Memory B cell (primary cell): ENCODE measurements at places on chromosomes 11 and 22.

GRCh38 chr11:1751999-1752906 is 1.9 kb upstream of the IFITM10 start:
- DNase-seq = no peak

GRCh38 chr22:28658448-28658847 is 21.2 kb downstream of the TTC28 start:
- DNase-seq = no peak

DNA sequence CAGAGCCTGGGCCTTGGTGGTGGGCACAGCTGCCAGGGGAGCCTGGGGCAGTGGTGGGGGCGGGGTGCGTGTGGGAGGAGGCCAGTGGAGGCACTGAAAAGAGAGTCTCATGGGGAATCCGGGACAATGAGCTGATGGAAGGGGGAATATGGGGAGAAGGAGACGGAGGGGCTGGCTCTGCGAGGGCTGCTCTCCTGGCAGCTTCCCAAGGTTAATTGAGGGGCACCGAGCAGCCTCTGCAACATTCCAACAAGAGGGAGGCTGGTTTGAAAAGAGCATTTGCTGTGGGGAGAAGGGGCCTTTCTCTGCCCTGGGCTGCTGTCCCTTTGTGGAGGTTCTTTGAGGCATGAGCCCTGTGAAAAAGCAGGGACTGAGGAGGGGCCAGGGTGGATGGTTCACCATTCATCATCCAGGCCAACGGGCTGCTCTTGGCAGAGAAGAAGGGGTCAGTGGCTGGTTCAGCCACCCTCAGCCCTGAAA is 9.4 kb upstream of the IGSF9B start:
- DNase-seq = no peak

DNA sequence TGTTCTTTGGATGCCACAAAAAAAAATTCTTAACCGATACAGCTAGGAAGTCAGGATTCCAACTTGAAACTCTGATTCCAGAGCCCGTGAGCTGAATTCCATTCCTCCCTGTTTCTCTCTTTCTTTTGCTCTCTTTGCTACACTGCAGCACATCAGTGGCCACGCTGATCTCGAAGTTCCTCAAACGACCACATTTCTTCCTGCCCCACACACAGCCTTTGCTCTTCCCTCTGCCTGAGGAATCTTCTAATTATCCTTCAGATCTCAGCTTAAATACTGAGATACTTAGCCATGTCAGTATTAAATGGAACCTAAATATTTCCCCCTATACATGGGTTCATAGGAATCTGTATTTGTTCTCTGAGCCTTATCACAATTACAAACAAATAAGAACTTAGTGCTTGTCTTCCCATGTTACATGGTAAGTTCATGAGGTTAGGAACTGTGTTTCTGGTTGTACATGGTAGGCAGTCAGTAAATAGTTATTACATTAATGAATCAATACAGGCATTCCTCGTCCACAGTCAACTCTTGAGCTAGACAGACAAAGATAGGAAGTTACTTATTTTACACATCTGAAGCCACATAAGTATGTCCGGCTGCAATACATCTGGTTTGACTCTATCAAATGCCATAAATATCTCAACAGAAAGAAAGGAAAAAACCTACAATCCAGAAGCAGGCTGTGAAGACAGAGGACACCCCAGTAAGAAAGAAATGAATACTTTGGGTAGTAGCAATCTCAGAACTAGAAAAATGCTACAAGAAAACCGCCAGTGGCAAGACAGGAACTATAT is 86.6 kb downstream of the MAML2 start:
- no peak for DNase-seq

GRCh38 chr11:116101902-116102301 is 597.7 kb upstream of the CADM1 start:
- no peak for DNase-seq

- DNase-seq = no peak
These were observed 615.5 kb downstream of the NTM start for GRCh38 chr11:131985846-131986301.

DNA sequence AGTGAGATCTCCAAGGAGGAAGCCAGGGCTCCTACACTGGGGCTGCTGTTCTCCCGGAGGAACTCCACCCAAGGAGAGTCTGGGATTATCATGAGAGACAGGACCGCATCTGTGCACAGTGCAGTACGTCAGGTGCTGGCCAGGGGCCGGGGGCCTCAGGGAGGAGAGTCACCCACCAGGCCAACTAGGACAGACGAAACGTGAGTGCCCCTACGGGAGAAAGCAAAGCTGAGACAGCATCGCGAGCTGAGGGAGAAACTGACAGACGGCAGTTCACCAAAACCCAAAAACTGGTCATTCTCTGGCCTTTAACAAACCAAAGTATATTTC is 273.4 kb downstream of the BRD1 start:
- DNase-seq = no peak

- no peak for DNase-seq
These were observed 2.9 kb upstream of the MRPL48 start for GRCh38 chr11:73784734-73785133.

DNA sequence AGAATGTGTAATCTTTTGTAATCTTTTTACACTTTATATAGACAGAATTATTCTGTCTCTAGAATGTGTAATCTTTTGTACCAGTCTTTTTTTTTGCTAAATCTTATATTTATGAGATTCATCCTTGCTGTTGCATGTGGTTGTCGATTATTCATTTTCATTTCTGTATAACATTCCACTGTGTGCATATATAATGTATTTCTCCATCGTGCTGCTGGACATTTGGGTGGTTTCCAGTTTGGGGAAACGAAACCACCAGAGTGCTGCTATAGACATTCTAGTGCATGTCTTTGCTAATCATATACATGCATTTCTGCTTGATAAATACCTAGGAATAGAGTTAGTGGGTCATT is 146.5 kb downstream of the GRIK4 start:
- DNase-seq = no peak

DNA sequence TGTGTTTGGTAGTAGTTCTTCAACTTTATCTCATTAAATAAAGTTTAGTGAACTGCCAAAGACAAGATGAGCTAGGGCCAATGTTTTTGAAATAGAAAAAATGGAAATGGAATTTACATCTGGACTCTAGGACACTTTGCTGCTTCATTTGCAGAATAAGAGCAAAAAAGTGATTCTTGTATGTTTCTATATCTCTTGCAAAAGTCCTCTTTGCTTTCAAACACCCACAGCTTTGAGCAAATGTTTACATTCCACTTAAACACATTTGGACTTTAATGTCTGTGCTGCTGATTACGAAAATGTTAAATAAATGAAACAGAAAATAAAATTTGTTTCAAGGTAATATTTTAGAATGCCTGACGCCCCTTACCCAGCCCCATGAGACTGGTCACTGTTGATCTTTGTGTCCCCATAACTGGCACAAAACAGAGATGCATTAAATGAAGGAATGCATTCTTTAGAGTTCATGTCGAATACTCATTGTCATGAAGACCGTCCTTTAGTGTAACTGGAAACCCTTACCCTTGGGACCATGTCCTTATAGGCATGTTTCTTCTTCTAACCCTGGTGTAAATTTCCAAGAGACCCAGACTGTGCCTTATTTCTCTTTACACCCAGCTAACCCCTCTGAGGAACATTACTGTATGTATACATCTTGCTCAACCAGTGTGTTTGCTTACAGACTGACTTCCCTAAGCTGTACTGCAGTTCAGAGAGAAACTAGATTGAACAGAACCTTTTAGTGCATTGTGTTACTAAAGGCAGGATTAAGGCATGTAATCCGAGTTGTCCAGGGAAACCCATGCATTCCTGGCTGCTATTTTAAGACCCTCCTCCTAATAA is 199.7 kb downstream of the NAV2 start:
- no peak for DNase-seq

- DNase-seq = peak; percentile 10
These were observed 42.2 kb upstream of the PRDM11 start for GRCh38 chr11:45104006-45104789.

- no peak for DNase-seq
These were observed 199.5 kb downstream of the MYO18B start for GRCh38 chr22:25941365-25941960.

DNA sequence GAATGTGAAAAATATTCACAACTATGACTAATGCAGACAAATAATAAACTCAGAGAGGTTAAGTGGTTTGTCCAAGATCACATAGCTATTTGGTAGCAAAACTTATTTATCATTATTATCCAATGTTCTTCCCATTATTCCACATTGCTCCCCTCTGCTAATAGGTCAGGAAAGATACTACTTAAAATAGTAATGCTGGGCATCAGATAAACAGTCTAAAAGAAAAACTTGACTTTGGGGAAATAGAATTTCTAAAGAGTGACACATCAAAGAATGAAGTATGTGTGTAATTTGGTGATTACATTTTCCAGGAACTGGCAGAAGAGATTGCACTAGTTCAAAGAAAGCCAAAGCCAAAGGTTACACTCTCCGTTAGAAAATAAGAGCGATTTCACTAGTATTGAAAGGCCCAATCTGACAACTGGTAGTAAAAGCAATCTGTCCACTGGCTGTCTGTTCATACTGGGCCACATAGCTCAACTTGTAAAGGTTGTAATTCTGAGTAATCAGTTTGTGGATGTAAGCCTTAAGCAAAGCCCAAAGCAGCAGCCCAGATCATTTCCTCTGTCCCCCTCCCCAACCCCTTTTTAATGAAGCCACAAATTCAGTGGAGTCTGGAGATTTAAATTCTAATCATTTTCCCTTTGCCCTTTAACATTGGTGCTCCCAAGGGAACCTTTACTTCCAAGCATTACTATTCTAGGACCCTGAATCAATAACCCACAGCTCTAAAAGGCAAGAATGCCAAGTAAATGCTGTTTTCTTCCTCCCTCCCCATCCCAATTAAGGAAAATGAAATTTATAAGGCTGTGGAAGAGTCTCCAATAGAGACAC is 283.5 kb downstream of the TTC28 start:
- no peak for DNase-seq

GRCh38 chr22:38858492-38858891 is 13.5 kb downstream of the CBX6 start:
- DNase-seq = no peak

- DNase-seq = no peak
These were observed 53.2 kb upstream of the HEPHL1 start for GRCh38 chr11:93967944-93968343.

GRCh38 chr11:56522008-56522407 is 21.0 kb downstream of the OR5M11 start:
- no peak for DNase-seq

GRCh38 chr11:96052921-96053651 is 129.2 kb upstream of the MTMR2 start:
- no peak for DNase-seq

- DNase-seq = peak; percentile 86
These were observed 9.5 kb upstream of the EHD1 start for GRCh38 chr11:64887757-64888405.

GRCh38 chr11:2883640-2883978 is 2.0 kb downstream of the CDKN1C start:
- DNase-seq = no peak

DNA sequence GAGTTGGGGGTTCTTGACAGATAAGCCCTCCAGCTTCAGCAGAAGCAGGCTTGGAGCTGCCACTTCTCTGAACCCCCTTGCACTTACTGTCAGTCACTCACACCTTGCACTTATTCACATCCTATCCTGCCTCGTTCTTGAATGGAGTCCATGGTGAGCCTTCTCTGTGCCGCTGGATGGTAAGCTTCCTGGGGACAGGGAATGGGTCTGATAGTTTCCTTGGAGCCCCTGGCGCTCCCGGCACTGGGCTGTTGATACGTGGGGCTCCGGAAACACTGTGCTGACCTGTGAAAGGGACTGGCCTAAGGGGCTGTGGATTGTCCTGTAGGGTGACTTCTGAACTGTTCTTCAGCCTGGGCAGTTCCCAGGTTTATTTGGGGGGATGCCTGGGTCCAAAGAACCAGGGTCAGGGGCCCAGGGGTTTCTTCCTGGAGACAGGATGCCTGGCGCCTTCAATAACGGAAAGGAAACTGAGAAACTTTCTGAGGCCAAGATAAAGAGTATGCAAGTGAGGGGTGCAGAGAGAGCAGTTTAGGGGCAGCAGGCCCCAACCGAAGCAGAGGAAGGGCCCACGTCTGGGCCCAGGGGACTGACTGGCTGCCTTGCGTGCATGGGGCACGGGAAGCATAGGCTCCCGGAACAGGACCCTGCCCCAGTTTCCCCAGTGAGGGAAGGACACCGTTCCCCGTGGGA is 709 bp upstream of the ST3GAL4 start:
- no peak for DNase-seq

DNA sequence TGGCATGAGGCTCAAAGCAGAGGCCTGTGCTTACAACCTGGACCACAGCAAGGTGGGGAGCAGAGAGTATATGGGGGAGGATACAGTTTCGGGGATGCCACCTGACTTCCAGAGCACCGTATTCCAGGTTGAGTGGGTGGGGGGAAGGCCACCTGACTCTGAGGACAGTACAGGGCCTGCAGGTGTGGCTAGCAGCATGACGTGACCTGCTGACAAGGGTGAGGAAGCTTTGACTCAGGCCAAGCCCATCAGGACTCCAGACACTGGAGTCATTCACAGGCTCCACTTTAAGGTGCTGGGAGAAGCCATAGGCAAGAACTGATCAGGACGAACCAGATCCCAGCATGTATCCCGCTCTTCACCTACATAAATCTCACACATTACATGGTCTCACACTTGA is 34.6 kb upstream of the CRTAM start:
- no peak for DNase-seq

DNA sequence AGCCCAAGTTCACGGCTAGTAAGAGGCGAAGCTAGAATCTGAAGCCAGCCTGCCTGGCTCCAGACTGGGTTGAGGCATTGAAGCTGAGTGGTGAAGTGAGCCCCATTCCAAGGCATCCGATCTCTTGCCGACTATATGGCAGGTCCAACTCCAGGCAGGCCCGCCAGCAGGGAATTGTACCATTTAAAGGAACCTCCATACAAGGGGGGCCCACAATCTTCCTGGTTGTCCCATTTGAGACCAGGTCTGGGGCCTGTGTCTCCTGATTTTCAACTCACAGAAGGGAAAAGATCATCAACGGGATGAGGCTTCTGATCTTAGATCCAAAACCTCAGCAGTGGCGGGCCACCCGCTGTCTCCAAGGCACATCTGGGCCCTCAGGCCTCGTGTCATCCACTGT is 4.1 kb downstream of the SCN2B start:
- DNase-seq = no peak

DNA sequence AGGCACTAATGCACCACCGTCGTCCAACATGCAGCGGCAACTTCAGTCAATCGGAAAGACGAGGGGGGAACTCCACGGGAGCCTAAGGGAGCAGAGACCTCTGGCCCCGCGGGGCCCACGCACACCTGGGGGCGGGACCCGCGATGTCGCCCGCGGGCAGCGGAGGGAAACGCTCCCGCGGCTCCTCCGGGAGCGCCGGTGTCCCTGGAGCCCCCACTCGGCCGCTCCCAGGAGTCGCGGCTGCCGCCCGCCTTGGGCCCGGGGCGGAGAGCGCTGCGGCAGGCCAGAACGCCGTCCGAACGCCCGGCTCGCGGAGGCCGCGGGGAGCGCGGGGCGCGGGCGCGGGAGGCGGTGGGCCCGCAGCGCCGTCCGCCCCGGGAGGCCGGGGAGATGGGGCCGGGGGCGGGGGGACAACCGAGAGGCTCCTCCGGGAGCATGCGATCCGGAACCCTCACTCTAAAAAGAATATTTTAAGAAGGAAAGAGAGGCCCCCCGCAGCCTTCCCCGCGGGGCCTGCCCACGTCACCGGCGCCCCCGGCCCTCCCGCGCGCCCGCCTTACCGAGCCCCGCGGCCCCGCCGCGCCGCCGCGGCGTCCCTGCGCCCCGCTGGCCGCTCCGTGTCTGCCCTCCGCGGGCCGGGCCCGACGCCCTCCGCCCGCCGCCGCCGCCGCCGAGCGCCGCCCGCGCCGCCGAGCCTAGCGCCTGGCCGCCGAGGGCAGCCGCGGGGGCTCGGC is 86.6 kb upstream of the ARHGAP32 start:
- peak; percentile 15 for DNase-seq
